ENCODE measurements at places on chromosomes 12 and 14.

DNA sequence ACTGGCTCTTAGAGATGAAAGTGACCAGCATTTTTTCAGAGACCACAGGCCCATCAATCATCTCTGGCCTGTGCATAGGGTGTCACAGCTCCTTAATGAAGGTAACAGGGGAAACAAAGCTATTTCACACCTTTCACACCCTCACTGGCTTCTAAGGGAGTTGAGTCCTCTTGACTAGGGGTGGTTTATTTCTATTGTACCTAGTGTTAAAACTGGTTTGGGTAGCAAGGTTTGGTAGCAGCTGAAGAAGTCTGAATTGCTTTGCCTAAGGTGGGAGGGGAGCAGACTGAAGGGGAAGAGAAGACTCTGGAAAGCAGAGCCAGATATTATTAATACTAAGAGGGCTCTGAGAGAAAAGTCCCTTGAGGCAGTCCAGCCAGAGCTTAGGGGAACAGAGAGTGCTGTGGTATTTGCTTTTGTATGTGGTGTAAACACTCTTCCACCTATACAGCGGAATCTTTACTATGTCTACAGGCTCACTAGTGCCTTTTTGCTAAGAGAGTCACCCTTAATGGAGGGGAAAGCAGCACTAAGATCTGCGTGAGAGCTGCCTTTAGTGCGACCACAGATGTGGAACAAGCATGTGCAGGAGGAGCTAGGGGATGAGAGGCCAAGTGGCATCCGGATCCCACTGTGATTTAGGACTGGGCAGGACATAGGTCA is 95.8 kb downstream of the STXBP6 start:
- DNase-seq: no peak

- DNase-seq: no peak
Observed at GRCh38 chr14:44035707-44036106, 471.4 kb downstream of the FSCB start.

GRCh38 chr14:67532998-67533753 is at the start of gene PLEKHH1:
Gene PLEKHH1, plus strand, starts transcription at chr14:67533290. Its CDS starts 8,578 bp downstream, at chr14:67541868.
- DNase-seq: peak; percentile 82

DNA sequence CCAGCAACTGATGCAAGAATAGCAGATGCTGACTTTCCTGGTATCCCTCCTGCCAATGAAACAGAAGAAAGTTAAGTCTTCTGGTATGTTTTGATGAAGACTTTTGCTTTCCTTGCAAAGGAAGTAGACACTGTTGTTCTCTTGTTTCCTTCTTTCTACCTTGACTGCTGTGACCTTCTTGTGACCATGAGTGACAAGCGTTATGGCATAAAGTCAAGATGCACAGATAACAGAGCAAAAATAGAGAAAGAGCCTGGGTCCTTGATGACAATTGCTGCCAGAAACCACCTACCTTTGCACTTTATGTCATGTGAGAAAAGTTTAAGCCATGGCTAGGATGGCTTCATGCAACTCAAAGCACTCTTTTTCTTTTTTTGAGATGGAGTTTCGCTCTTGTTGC is 49.2 kb upstream of the LTA4H start:
- no peak for DNase-seq

DNA sequence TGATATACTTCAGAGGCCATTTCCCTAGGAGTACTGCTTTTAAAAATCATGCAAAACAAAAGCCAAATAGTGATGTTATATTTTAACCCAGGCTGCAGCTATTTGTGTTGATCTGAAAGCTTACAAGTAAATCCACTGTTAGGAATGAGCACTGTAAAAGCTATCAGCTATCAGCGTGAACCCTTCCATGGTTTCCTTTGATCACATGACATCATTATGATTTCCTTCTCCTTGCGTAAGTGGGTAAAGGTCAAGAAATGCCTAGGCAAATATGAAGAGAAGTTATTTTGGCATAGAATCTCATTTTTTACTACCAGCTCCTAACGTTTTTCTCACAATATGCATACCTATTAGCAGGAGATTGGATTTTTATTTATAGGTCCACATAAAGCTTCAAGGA is 48.6 kb upstream of the CATSPERB start:
- no peak for DNase-seq

- no peak for DNase-seq
Observed at GRCh38 chr12:85633491-85633890, 202.7 kb downstream of the RASSF9 start.

- DNase-seq: peak; percentile 61
Observed at GRCh38 chr14:67241411-67242167, at the start of gene PALS1. Gene PALS1, plus strand, starts transcription at chr14:67241435. Its CDS starts 37,736 bp downstream, at chr14:67279171.

GRCh38 chr14:90388437-90388836 is 8.4 kb upstream of the CALM1 start:
- peak; percentile 46 for DNase-seq

DNA sequence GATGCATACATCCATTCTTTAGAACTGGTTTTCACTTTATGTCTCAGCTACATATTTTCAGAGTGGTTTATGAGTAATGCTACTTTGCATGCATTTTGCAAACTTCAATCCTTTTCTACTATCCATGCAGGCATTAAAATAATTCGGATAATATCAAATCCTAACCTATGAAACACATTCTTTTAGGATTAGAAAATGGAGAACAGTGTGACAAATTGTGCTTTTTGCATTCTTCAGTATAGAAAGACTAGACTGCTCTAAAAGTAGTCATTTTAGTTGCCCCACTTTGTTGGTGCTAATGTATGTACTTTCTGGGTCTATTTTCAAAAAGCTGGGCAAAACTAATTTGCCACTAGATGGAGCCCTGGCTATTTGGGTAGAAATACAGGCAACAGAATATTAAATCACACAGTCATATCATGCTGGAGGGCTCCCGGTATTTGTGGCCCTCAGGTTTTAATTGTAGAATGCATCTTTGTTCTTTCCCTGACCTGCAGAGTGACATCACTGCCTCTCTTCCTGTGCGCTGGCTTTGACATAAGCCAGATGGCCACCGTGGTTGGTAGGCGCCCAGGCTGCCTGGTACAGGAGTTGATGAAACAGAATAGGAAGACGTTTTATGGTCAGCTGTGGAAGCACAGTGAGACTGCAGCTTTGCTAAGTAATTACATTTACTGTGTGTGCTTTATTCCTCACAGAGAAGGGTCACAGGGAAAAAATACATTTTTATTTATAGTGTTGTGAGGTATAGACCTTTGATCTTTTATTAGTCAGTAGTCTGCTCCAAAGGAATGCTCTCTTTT is 28.1 kb downstream of the MSRB3 start:
- peak; percentile 21 for DNase-seq

- DNase-seq: no peak
Observed at GRCh38 chr12:93214523-93215289, 163.0 kb upstream of the NUDT4 start.

DNA sequence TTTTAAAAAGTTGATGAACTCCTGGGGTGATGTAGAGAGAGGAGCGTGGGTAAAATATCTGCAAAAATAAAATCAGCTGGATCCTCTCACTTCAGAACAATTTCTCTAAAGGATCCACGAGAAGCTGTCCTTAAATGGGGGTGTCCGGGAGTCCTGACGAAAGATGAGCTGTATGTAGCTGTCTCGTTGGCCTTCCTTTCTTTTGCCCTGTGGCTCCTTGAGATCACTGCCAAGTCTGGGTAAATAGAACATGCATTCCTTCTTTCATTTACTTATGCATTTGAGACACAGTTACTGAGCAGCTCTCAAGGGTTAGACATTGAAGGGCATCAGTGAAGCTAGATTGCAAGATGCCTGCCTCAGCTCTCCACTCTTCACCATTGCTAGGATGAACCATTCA is 35.2 kb upstream of the TXNRD1 start:
- no peak for DNase-seq

GRCh38 chr14:81172881-81173280 is 47.9 kb downstream of the GTF2A1 start:
- peak; percentile 14 for DNase-seq

DNA sequence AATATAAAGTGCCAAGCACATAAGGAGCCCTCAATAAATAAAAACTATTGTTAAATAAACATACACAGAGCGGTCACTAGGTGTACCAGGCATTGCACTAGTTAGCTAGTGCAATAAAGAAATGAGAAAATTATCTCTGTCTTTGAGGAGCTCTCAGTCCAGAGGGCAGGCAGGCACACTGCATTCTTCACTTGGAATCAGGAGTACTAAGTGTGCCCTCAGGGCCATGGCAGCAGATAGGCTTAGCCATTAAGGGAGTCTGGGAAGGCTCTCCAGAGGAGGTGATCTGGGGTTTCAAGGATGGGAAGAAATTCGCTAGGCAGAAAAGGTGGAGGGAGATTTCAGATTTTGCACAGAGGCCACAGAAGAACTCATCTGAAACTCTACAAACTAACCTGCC is 9.1 kb downstream of the ABCD4 start:
- DNase-seq: no peak

GRCh38 chr12:98868076-98868475 is 223.0 kb downstream of the APAF1 start:
- no peak for DNase-seq

DNA sequence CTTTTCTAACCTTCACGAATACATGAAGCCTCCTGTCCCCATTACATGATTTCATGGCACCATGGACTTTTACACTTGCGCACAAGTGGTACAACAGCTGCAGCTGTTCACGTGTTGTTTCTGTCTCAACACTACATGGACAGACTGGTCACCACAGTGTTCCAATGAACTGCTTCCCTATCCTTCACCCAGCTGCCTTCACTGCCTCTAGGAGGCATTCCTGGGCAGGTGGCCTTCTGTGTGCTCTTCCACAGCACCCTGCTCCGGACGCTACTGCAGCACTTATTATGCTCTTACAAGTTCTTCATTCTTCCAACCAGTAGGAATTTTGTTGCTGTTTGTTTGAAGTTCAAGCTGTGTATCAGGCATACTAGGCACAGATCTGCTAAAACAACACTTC is 1.5 kb downstream of the MTERF2 start:
- no peak for DNase-seq

- peak; percentile 26 for DNase-seq
Observed at GRCh38 chr14:103746701-103747100, 31.1 kb downstream of the ZFYVE21 start.

DNA sequence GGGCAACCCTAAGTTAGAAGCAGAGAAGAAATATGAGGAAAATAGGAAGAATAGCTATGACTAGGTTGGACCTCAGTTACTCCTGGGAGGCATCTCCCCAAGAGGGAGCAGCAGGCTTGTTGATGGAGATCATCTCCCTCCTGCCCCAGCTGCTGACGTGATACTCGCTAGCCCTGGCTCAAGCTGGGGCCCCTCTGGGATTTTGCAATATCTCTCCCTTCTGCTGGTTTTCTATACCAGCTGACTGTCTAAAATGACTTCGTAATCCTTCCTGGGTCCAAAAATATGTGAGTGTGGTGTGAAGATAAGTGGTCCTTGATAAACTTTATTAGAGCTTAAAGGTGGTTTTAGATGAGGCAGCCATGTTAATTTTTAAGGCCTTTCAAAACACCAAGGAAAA is 4.5 kb upstream of the HECTD4 start:
- DNase-seq: peak; percentile 25

Data from AG08395 (cell line).